ENCODE measurements at places on chromosomes 13 and 19. TPM values are rescaled to one million over a fixed set of nuclear protein-coding genes. Genes with fewer than 3 reads are reported as not detected.

Gene TRPC4
- total RNA-seq, result not detected

DNA sequence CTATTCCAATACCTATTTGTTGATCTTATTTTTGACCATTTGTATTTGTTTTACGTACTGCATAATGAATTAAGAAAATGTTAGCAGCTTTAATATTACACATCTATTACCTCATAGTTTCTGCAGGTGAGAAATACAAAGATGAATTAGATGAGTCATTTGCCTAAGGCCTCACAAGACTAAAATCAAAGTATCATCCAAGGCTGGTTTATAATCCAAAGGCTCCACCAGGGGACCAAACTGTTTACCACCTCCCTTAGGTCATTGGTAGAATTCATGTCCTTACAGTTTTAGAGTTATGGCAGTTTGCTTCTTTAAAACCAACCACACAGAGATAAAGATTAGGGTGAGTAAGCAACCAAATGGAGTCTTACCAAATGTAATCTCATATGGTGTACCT, 848.1 kb downstream of the SLITRK6 start:
- H3K27ac ChIP-seq, result no peak overlapping the region
- H3K36me3 ChIP-seq, result no peaks in the 10 kb centered on the region
- DNase-seq, result no peak
- no peaks in the 10 kb centered on the region for H3K4me1 ChIP-seq
- H3K4me3 ChIP-seq, result no peak overlapping the region
- H3K27me3 ChIP-seq, result no peaks in the 10 kb centered on the region

DNA sequence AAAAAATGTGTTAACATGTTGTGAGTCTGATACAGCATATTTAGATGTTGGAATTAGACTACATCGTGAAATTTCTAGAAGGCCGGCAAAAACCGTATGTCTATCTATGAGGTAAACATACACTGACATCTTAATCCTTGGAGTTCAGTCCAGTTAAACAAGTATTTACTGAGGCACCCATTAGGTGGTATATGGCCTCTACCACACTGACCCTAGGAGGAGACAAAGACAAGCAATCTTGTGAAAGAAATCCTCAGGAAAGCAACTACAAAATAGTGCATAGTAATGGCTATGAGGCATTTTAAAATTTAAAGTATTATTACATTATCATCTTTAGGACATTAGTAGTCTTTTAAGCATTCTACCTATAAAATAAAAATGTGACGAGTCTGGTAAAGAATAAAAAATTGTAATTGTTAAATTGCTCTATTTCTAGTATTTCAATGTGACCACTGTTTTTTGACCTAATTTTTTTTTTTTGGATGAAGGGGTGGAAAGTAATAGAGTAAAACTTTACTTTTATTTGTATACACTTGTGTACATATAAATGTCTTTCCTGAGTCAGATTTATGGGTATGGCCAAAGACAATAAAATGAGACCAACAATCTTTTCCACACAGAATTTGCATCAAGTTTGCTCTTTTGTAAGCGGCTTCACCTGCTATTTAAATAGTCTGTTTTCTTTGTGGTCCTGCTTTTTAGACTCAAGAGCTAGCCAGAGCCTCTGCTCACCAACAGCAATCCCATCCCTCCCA, 50.5 kb downstream of the KATNAL1 start:
- no peak overlapping the region for H3K4me3 ChIP-seq
- H3K4me1 ChIP-seq, result peaks cover 3% of the 10 kb centered on the region
- H3K36me3 ChIP-seq, result peaks cover 16% of the 10 kb centered on the region
- DNase-seq, result no peak
- no peak overlapping the region for H3K27ac ChIP-seq
- no peaks in the 10 kb centered on the region for H3K27me3 ChIP-seq

GRCh38 chr19:48720613-48721296, 1.2 kb upstream of the MAMSTR start:
- H3K27me3 ChIP-seq, result peaks cover 1% of the 10 kb centered on the region
- H3K4me1 ChIP-seq, result peaks cover 17% of the 10 kb centered on the region
- H3K4me3 ChIP-seq, result peak overlapping the region; percentile 88
- peak; percentile 87 for DNase-seq

GRCh38 chr19:51119101-51119500, 5.6 kb upstream of the SIGLEC9 start:
- H3K4me1 ChIP-seq, result peaks cover 56% of the 10 kb centered on the region
- H3K27ac ChIP-seq, result no peak overlapping the region
- H3K36me3 ChIP-seq, result no peaks in the 10 kb centered on the region

Gene GIPR
- total RNA-seq, result 18.4 TPM

DNA sequence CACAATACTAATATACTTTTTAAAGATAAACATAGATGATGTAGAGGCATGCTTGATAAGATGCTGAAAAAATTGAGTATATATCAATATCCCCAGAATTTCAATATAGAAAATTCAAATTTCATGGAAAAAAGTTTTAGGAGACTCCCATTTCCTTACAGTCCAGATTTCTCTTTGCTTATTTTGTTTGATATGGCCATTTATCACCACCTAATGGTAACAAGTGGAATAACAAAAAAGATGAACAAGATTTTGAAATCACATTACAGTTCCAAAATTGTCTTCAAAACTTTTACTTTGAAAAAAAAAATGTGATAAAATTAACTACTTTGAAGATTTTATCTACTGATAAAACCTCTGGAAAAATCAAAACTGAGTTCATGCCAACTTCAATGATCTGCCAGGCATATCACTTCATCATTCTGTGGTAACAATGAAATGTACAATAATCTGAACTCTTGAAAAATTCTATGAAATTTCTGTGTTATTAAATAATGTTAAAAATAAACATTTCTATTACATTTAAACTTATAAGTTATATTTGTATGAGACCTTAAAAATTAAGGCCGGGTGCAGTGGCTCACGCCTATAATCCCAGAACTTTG, 17.5 kb downstream of the MIPEP start:
- H3K27ac ChIP-seq, result no peak overlapping the region
- H3K4me3 ChIP-seq, result no peak overlapping the region
- H3K4me1 ChIP-seq, result no peaks in the 10 kb centered on the region

DNA sequence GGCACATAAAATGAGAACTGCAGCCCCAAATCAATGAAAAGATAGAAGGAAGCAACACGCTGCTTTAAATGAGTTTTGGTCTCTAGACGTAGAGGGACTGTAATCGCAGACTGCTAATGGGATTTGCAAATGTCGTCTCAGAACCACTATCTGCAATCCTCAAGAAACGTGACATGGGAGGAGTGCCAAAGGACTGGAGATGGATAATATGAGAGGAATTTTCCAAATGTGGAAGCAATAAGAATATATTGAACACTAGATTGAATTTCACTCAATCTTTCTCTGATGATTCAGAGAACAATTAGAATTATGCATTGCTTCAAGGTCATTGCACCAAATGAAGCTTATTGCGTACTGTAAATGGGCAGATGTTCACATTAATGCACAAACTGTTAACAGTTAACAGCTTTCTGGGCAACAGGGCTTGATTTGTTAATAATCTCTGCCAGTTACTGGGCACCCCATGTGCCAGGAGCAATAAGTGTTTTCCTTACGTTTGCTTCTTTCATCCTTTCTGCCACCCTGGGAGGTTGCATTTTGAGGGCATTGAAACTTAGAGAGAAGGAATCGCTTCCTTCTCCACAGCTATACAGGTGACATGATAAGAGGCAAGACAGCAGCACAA, 62.8 kb upstream of the WASF3 start:
- no peak overlapping the region for H3K4me3 ChIP-seq
- peaks cover 8% of the 10 kb centered on the region for H3K27me3 ChIP-seq
- DNase-seq, result no peak
- no peak overlapping the region for H3K27ac ChIP-seq

DNA sequence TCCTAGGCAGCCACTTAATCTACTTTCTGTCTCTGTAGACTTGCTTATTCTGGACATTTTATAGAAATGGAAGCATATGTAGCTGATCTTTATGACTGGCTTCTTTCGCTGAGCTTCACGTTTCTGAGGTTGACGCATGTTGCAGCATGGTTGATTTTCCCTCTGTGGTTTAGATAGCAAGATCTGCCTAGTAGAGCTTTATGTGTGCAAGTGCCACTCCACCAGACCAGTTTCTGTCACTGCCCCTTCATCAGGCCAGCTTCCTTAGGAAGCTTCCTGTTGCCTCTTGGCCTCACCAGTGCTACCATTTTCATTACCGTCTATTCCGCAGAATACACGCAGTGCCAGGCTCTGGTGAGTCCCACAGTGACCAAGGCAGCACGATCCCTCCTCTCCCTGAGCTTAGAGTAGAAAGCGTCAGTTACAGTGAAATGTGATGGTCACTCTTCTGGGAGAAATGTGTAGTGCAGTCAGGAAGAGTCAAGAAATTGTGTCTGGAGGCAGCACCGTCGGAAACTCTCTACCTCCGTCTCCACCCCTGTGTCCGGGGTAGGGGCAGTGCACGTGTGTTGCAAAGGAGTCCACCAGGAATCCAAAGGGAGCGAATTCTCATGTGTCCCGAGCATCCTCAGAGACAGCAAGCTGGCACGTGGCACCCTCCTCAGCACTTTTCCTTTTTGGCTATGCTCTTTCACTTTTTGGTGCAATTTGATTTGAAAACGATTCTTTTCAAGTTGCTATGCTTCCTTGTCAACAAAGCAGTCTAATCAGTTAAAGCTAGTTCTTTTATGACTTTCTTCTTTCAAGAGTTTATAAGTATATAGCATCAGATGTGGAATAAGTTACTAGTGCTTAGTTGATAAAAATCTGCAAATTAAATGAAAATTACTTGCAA, 45.4 kb upstream of the GPR183 start:
- H3K36me3 ChIP-seq, result peaks cover 37% of the 10 kb centered on the region
- peak overlapping the region; percentile 60 for H3K27ac ChIP-seq
- peak overlapping the region; percentile 6 for H3K4me3 ChIP-seq
- H3K27me3 ChIP-seq, result no peaks in the 10 kb centered on the region
- DNase-seq, result no peak

GRCh38 chr19:53988981-53989380, 2.5 kb upstream of the CACNG6 start:
- H3K4me1 ChIP-seq, result no peaks in the 10 kb centered on the region
- no peak overlapping the region for H3K27ac ChIP-seq
- peaks cover 20% of the 10 kb centered on the region for H3K27me3 ChIP-seq
- H3K36me3 ChIP-seq, result no peaks in the 10 kb centered on the region
- DNase-seq, result no peak

GRCh38 chr13:84896128-84896527, 903.1 kb downstream of the SLITRK6 start:
- H3K36me3 ChIP-seq, result no peaks in the 10 kb centered on the region
- no peak overlapping the region for H3K4me3 ChIP-seq
- DNase-seq, result no peak
- H3K27me3 ChIP-seq, result no peaks in the 10 kb centered on the region
- no peak overlapping the region for H3K27ac ChIP-seq
- no peaks in the 10 kb centered on the region for H3K4me1 ChIP-seq

Gene SHD
- not detected for total RNA-seq

Gene CCL25
- 15.9 TPM for total RNA-seq

Measured in activated naive CD8-positive, alpha-beta T cell treated with anti-CD3 and anti-CD28 coated beads, Interleukin-2, amount 10 ng/mL, durations not matched to agents 7 days and 5 days (primary cell).